Smooth muscle cell of bladder (primary cell): ENCODE measurements at places on chromosomes 16 and 17. TPM values are rescaled to one million over a fixed set of nuclear protein-coding genes. Genes with fewer than 3 reads are reported as not detected.

The UMOD gene
- total RNA-seq = not detected in 2 replicates

The KRT17 gene
- total RNA-seq = 6.4 and 7.3 TPM in 2 replicates

The IL34 gene
- 4.1 and 5.3 TPM in 2 replicates for total RNA-seq

The CES1 gene
- 0.43 and 2.5 TPM in 2 replicates for total RNA-seq

The KRTAP1-5 gene
- 0.57 and 0.83 TPM in 2 replicates for total RNA-seq

The UTS2R gene
- not detected in 2 replicates for total RNA-seq

The UNC13D gene
- 0.46 and 0.57 TPM in 2 replicates for total RNA-seq

The CBLN1 gene
- total RNA-seq = not detected in 2 replicates

The DYNLRB2 gene
- 0.65 TPM in 1 of 2 replicates, not detected in the other for total RNA-seq

The TEKT1 gene
- not detected in 2 replicates for total RNA-seq

The TUBG1 gene
- 13.2 and 15.2 TPM in 2 replicates for total RNA-seq

The KRT25 gene
- not detected in 2 replicates for total RNA-seq

The KRT20 gene
- total RNA-seq = not detected in 2 replicates

The RSPRY1 gene
- 34.7 and 39.4 TPM in 2 replicates for total RNA-seq

The MEOX1 gene
- under 0.01 and 0.09 TPM in 2 replicates for total RNA-seq

The CD2BP2 gene
- 33.8 and 39.1 TPM in 2 replicates for total RNA-seq

The TBC1D3K gene
- under 0.01 TPM in 1 of 2 replicates, not detected in the other for total RNA-seq

The SOST gene
- not detected in 2 replicates for total RNA-seq

The SMIM36 gene
- total RNA-seq = not detected in 2 replicates

The NACA2 gene
- total RNA-seq = not detected in 2 replicates

The TM4SF5 gene
- not detected in 2 replicates for total RNA-seq

The TPSB2 gene
- total RNA-seq = not detected in 2 replicates

The ITGAD gene
- total RNA-seq = not detected in 2 replicates

The KRT33A gene
- total RNA-seq = not detected in 2 replicates

The GLIS2 gene
- total RNA-seq = 1.7 and 2.4 TPM in 2 replicates

The TEKT5 gene
- 0.09 and 0.14 TPM in 2 replicates for total RNA-seq

The SLC52A1 gene
- 0.14 TPM in 1 of 2 replicates, not detected in the other for total RNA-seq

The FNDC8 gene
- total RNA-seq = not detected in 2 replicates

The CACNA1G gene
- under 0.01 and 0.37 TPM in 2 replicates for total RNA-seq

The GUCY2D gene
- under 0.01 and 0.09 TPM in 2 replicates for total RNA-seq

The CNGB1 gene
- not detected in 2 replicates for total RNA-seq

The KRT33B gene
- total RNA-seq = 0.14 and 0.18 TPM in 2 replicates

The GPRC5C gene
- 10.7 and 10.9 TPM in 2 replicates for total RNA-seq

The RTN4RL1 gene
- under 0.01 and 0.09 TPM in 2 replicates for total RNA-seq

The SLC35G6 gene
- not detected in 2 replicates for total RNA-seq

The KRT15 gene
- total RNA-seq = 0.43 and 0.74 TPM in 2 replicates

The HS3ST2 gene
- total RNA-seq = not detected in 2 replicates

The ADCY7 gene
- 41.2 and 59.7 TPM in 2 replicates for total RNA-seq

The ADGRG1 gene
- total RNA-seq = 0.43 and 1.8 TPM in 2 replicates

The CCL17 gene
- not detected in 2 replicates for total RNA-seq
